ENCODE measurements at places on chromosomes 4 and X. TPM values are rescaled to one million over a fixed set of nuclear protein-coding genes. Genes with fewer than 3 reads are reported as not detected.

Gene CBLL2
- not detected for total RNA-seq

Gene POLN
- total RNA-seq: 5.2 TPM

Gene DLG3
- 34.1 TPM for total RNA-seq

Gene CXCR3
- not detected for total RNA-seq

DNA sequence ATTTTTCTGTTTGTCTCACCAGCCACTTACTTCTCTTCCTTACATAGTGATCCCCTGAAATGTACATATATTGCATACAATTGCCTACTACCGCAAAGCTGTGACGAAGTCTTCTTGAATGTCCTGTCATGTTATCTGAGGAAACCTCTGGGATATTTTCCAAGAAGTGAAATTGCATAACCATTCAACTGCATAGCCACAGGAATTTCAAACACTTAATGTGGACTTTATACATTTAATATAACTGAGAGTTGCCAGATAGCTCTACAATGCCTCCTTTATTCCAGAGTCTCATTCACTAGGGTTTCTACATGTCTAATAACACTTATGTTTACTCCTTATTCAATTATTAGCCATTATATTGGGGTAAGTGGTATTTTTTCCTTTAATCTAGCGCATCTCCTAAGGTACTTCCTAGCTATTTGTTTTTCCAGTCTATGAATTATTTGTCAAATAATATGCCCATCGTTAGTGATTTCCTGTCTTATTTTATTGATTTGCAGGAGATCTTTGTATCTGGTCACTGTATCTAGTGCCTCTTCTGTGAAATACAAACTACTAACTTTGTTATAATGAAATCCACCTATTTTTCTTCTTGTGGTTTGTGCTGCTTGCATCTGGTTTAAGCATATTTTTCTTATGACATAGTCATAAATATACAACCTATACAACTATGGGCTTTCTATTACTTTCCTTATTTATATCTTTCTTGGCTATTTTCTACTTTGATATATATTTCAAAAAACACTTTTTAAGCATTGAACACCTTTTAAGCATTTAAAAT lies 69.2 kb upstream of the GRID2 start:
- H3K4me3 ChIP-seq: no peak overlapping the region
- no peaks in the 10 kb centered on the region for H3K27me3 ChIP-seq
- DNase-seq: peak; percentile 99
- H3K4me1 ChIP-seq: no peaks in the 10 kb centered on the region
- no peak overlapping the region for H3K27ac ChIP-seq

DNA sequence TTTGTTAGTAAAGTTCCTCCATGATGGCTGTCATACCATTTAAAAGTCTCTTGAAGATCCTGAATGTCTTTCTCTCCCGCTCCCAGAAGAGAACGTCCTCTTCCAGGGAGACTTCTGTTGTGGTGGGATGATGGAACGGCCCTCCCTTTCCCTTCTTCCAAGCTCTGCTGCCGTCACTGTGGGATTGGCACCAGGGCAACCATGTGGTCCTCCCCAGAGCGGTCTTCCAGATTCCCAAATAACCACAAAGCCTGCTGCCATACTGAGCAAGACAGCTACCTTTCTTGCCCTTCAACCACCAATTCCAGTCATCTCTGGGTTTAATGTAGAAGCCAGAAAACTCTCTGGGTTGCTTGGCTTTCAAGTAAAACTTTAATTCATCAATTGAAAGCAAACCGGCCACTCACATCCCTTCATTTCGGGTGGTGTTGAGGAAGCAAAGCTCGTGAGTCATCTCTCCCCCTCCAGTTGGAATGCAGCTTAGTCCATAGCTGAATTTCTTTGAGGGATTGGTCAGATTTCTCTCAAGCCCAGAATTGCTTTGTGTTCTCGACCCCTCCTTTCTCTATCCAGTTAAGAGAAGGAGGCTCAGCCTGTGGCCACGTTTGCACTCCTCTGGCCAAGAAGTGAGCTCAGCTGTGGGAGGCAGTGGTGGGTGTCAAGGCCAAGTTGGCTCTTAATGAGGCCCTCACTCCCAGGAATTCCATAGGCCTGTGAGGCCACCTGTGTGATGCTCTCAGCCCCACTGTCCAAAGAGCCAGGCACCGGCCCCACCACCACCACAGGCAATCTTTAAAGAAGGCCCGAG lies 36.9 kb downstream of the FHDC1 start:
- no peak for DNase-seq
- no peaks in the 10 kb centered on the region for H3K27me3 ChIP-seq
- no peaks in the 10 kb centered on the region for H3K4me1 ChIP-seq
- no peaks in the 10 kb centered on the region for H3K36me3 ChIP-seq

DNA sequence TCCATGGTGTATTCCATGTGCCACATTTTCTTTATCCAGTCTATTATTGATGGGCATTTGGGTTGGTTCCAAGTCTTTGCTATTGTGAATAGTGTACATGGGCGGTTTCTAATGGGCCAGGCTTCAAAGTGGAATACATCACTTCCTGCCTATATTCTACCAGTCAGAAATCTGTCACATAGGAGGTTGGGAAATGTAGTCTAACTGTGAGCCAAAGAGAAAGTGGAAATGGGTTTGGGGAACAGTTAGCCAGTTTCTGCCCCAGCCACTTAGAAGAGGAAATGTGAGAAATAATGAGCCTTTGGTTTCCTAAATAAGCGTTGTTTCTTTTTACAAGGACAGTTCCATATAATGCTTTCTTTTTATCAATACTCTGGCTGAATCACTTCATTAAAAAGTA lies 85.1 kb upstream of the AP1S2 start:
- H3K27me3 ChIP-seq: no peaks in the 10 kb centered on the region
- no peaks in the 10 kb centered on the region for H3K4me1 ChIP-seq
- no peak overlapping the region for H3K27ac ChIP-seq
- no peaks in the 10 kb centered on the region for H3K36me3 ChIP-seq
- no peak for DNase-seq
- no peak overlapping the region for H3K4me3 ChIP-seq

DNA sequence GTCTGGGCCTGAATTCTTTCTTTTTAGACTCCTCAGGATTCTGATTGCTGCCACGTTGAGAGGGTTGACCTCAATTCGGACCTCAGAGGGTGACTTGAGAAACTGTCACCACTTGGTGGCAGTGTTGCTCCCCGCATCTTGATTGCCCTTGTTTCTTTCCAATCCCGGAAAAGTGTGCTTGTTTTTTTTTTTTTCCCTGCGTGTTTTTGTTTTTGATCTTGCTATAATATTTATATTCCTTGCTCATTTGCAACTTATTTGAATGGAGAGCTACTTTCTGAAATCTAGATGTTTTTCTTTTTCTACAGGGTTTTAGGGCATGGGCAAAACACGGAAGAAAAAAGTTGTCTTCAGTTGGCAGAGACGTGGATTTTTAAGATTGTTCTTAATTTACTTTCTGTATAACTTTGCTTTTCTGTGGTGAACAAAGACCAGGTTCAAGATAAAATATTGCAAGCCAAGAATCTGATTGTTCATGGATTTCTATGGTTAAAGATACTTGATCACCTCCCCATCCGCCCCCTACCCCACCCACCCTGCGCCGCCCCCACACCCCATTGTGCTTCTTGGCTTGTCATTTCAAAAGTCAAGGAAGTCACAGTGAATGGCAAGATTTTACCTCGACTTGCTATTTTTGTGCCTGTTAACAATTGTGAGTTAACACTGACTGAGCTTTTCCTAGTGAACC lies 102.0 kb downstream of the PTTG2 start:
- peak; percentile 78 for DNase-seq
- H3K4me3 ChIP-seq: no peak overlapping the region
- no peaks in the 10 kb centered on the region for H3K36me3 ChIP-seq
- H3K27ac ChIP-seq: peak overlapping the region; percentile 53

GRCh38 chr4:479972-480371 lies 19.0 kb downstream of the ZNF721 start:
- H3K4me1 ChIP-seq: no peaks in the 10 kb centered on the region
- no peak for DNase-seq
- no peak overlapping the region for H3K27ac ChIP-seq
- no peaks in the 10 kb centered on the region for H3K36me3 ChIP-seq
- H3K27me3 ChIP-seq: no peaks in the 10 kb centered on the region

- H3K27me3 ChIP-seq: no peaks in the 10 kb centered on the region
- no peak overlapping the region for H3K27ac ChIP-seq
- no peak overlapping the region for H3K4me3 ChIP-seq
- no peaks in the 10 kb centered on the region for H3K4me1 ChIP-seq
- DNase-seq: no peak
- no peaks in the 10 kb centered on the region for H3K36me3 ChIP-seq
Measured at GRCh38 chrX:99914635-99915034, 495.4 kb downstream of the PCDH19 start.

GRCh38 chr4:180909279-180909678 lies 1333.9 kb upstream of the TENM3 start:
- H3K27ac ChIP-seq: no peak overlapping the region
- DNase-seq: peak; percentile 2
- no peaks in the 10 kb centered on the region for H3K36me3 ChIP-seq
- no peak overlapping the region for H3K4me3 ChIP-seq

DNA sequence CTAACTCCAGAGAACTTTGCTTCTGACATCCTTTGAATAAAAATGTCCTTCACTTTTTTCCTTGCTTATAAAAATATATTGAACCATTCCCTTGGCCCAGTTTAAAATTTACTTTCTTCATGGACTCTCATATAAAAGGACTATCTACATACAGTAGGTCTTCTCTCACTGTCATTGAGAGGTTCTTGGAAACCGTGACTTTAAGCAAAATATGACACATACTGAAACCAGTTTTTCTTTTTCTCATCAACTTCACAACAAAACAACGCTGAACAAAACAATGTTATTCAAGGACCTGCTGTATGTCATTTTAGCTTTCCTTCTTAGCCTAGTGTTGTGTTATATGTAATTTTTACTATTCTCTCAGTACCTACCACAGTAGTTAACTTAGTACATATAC lies 496.8 kb downstream of the CENPC start:
- no peaks in the 10 kb centered on the region for H3K27me3 ChIP-seq
- no peak overlapping the region for H3K27ac ChIP-seq
- H3K4me3 ChIP-seq: no peak overlapping the region
- no peaks in the 10 kb centered on the region for H3K36me3 ChIP-seq
- DNase-seq: no peak
- no peaks in the 10 kb centered on the region for H3K4me1 ChIP-seq

GRCh38 chrX:38612281-38612680 lies 50.9 kb downstream of the TSPAN7 start:
- no peak for DNase-seq
- H3K4me3 ChIP-seq: no peak overlapping the region
- no peaks in the 10 kb centered on the region for H3K4me1 ChIP-seq
- no peaks in the 10 kb centered on the region for H3K27me3 ChIP-seq

GRCh38 chrX:2299871-2300270 lies 200.9 kb downstream of the DHRSX start:
- H3K4me1 ChIP-seq: no peaks in the 10 kb centered on the region
- H3K4me3 ChIP-seq: no peak overlapping the region
- no peaks in the 10 kb centered on the region for H3K27me3 ChIP-seq
- H3K36me3 ChIP-seq: no peaks in the 10 kb centered on the region
- no peak overlapping the region for H3K27ac ChIP-seq
- peak; percentile 38 for DNase-seq

DNA sequence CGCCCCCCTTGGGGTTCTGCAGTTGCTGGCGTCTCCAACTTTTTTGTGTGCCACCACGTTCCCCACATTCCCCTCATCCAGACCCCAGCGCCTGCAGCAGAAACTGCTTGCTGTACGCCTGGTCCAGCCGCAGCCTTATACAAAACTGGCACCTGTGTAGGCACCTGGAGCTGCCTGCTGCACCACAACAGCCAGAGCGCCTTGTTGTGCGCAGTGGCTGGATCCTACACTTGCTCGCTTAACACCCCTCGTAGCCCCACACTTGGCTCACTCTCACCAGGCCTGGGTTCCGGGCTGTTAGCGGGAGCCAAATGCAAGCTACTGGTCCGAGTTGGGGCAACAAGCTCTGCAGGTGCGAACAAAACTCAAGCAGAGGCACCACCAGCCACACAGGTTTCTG lies 136.8 kb downstream of the TECRL start:
- no peaks in the 10 kb centered on the region for H3K27me3 ChIP-seq
- peaks cover 17% of the 10 kb centered on the region for H3K36me3 ChIP-seq
- DNase-seq: no peak

DNA sequence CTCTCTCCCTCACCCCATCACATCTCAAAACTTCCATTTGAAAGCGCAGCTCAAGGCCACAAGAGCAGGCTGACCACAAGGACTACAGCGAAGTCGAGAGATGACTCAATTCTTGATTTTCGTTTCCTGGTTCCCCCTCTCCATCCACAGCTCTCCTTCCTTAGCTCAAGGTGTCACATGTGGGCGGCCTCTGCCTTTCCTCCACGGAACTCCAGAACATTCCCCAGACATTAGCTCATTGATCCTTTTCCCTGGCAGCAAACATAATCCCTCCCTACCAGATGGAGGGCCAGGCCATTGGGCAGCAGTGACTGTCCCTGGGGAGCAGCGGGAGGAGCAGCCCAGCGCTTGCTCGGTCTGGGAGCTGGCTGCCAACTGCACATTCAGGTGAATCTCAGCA lies 56.3 kb downstream of the CCDC149 start:
- peaks cover 24% of the 10 kb centered on the region for H3K4me1 ChIP-seq
- H3K36me3 ChIP-seq: no peaks in the 10 kb centered on the region
- no peak overlapping the region for H3K4me3 ChIP-seq
- no peak overlapping the region for H3K27ac ChIP-seq
- H3K27me3 ChIP-seq: no peaks in the 10 kb centered on the region
- DNase-seq: peak; percentile 74

- peak; percentile 94 for DNase-seq
- H3K27me3 ChIP-seq: no peaks in the 10 kb centered on the region
- no peaks in the 10 kb centered on the region for H3K36me3 ChIP-seq
- H3K4me3 ChIP-seq: no peak overlapping the region
- peaks cover 16% of the 10 kb centered on the region for H3K4me1 ChIP-seq
Measured at GRCh38 chr4:124018383-124019317, 622.1 kb downstream of the SPRY1 start.

GRCh38 chr4:188552741-188553275 lies 413.6 kb downstream of the TRIML1 start:
- no peaks in the 10 kb centered on the region for H3K36me3 ChIP-seq
- no peak for DNase-seq
- no peaks in the 10 kb centered on the region for H3K27me3 ChIP-seq
- H3K27ac ChIP-seq: no peak overlapping the region
- H3K4me3 ChIP-seq: no peak overlapping the region

DNA sequence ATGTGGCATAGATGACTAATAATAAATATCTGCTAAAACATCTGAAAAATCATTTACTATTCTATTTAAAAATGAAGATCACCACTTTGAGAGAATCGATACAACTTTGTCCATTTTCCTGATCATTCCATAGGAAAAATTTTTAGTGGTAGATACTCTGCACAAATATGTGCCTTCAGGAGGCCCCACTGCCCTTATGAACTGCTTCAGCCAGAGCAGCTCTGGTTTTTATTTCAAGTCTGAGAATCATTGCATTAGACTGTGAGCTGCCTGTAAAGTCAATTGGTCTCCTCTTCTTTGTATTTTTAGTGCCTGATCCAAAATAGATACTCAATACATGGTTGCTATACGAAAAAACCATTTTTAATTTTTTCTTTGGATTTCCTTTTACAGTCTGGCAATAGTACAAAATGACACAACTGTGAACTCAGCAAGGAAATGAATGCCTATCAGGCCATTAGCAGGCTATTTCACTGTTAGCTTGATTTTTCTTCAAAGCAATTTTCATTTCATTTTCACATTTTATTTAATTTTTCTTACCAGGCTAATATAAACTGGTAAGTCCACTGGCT lies 69.1 kb downstream of the SHISA3 start:
- H3K4me1 ChIP-seq: no peaks in the 10 kb centered on the region
- no peaks in the 10 kb centered on the region for H3K36me3 ChIP-seq
- H3K4me3 ChIP-seq: no peak overlapping the region
- H3K27ac ChIP-seq: no peak overlapping the region
- H3K27me3 ChIP-seq: no peaks in the 10 kb centered on the region

GRCh38 chr4:158496030-158496741 lies 25.5 kb upstream of the RXFP1 start:
- no peaks in the 10 kb centered on the region for H3K4me1 ChIP-seq
- H3K27me3 ChIP-seq: no peaks in the 10 kb centered on the region
- H3K27ac ChIP-seq: no peak overlapping the region
- H3K36me3 ChIP-seq: no peaks in the 10 kb centered on the region
